Activated CD4-positive, alpha-beta T cell treated with anti-CD3 and anti-CD28 coated beads, Interleukin-2, amount 50 U/mL, for 1 hour (primary cell): ENCODE measurements at places on chromosomes 16 and 17.

DNA sequence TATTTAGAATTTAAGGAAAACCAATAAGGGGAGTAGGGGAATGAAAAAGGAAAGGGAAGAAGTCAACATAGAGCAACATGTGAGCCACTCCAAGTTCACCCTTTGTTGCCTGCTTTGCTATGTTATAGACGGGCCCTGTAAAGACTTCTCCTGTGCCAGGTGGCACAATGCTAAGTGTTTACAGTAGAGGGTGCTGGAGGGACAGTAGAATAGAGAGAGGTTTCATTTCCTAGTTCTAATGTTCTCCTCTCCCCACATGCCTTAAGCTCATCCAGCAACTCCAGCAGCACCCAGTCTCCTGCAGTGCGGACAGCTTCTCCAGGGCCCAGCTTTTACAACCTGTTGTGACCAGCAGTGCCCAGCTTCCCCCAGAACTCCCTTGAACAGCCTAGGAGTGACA is 468.0 kb downstream of the HS3ST3B1 start:
- no peak for DNase-seq

- no peak for DNase-seq
Measured at GRCh38 chr17:69574257-69575197, 160.0 kb downstream of the MAP2K6 start.

- peak; percentile 50 for DNase-seq
Measured at GRCh38 chr17:78315355-78316114, 44.3 kb downstream of the SOCS3 start.

DNA sequence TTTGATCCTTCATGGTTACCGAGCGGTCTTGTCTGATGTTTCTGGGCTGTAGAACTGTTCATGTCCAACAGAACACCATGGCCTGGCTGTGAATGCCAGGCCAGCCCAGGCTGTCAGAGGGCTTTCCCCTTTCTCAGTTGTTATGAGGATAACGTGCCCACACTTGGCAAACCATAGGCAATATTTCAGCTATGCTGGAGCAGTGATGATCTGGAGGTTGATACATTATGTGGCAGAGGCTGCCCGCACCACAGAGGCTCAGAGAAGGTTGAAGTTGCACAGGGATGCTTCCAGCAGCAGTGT is 92.9 kb downstream of the C16orf78 start:
- DNase-seq = no peak

GRCh38 chr16:11001611-11002010 is 57.2 kb downstream of the CLEC16A start:
- DNase-seq = no peak

GRCh38 chr17:73340093-73340596 is 28.3 kb upstream of the CDC42EP4 start:
- no peak for DNase-seq

DNA sequence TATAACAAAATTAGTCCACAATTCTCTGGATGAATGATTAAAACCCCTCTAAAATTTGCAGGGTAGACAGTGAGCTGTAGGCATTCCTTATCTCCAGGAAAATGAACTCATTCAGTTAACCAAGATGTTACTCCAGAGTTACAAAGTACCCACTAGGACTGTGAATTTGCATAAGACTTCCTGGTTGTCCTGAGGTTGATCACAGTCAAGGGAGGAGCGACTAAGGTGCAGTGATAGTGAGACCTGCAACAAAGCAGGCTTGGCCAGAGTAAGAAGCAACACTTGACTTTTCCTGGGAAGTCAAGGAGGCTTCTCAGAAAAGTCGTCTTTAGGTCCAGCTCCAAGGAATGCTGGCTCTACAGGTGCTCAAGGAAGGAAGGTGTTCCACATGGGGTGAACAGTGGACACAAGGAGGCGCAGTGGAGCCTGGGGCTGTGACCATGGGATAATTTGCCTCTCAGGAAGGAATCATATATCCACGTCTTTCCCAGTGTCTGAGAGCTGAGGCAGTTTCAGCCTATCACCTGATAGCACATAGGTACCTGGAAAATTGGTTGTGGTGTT is 821.1 kb upstream of the EEF2KMT start:
- DNase-seq = no peak

DNA sequence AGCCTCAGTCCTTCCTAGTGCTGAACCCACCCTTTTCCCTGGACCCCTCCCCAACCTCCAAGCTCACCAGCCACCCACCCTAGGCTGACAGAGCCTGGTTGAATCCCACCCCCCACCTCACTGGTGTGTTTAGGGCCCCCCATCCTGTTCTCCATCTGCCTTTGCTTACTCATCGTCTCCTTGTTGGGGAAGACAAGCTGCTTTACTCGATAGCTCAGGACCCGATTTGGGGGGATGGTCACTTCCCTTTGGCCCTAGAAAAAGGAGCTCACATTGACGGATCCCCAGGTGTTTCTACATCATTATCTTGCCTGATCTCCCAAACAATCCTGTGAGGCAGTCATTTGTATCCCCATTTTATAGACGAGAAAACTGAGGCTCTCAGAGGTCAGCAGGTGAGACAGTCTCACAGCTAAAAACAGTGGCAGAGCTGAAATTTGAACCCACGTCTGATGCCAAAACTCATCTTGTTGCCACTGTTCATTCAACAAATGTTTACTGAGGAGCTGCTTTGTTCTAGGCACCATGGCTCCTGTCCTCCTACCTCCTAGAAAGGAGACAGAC is 9.6 kb downstream of the GSDMB start:
- DNase-seq = no peak

GRCh38 chr16:69600202-69600601 is 34.4 kb downstream of the NFAT5 start:
- no peak for DNase-seq

- no peak for DNase-seq
Measured at GRCh38 chr16:12339686-12340085, 363.2 kb downstream of the SNX29 start.

DNA sequence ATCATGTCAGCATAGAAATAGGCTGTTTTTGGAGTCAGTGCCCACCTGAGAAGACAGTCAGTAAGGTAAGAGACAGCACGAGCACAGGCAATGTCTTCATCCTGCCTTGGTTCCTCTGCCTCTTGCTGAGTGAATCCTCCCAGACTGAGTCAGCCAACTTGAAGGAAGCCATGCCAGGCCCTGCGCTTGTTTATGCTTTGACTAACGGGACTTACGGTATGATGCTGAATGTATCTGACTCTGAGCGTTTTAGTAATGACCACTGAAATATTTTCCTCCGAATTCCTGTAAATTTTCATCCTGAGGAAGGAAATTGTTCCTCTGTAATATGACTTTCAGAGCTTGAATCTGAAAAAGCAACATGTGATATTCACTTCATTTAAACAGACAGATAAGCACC is 18.0 kb downstream of the C17orf67 start:
- no peak for DNase-seq

DNA sequence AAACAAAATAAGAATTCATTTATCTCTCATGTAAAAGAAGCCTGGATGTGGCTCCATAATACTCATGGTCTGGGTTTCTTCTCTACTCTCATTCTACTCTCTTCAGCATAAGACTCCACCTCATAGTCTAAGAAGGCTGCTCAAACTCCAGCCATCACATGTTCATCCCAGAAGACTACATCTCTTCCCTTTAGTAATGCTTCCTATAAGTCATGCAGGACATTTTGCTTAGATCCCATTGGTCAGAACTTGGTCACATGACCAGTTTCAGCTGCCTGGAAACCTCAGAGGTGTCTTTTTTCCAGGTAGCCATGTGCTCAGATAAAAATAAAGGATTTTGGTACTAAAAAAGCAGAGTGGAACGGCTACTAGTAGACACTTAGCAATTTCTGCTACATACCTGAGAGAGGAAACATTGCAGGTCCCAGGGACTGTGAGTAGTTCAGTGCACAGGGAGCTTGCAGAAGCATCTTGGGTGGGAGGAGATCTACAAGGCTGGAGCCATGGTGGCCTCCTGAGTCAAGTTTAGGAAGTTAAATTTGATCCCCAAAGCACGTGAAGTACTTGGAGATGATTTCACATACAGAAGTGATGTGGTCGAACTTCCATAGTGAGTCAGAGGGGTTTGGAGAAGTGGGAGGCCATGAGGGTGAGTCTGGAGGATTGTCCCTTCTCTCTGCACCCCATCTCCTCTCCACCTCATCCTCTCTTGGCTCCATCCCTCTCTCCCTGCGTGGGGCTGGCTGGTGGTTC is 110.2 kb downstream of the CCDC182 start:
- no peak for DNase-seq

DNA sequence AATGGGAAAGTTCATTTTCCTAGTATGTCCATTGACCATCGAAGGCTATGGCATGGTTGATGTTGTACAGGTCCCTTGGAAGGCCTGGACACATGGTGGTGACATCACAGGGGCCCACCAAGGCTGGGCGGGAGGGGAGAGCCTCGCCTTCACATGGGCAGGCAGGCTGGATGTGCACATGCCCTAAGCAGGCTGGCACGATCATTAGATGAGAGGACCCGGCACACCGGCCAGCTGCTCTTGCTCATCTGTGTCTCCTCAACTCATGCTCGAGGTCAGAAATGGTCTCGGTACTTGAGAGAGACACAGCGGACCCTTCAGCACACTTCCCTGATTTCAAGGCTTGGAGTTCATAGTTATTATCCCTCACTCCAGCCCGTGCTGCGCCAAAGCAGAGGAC is 416.9 kb upstream of the ZFHX3 start:
- DNase-seq = no peak

DNA sequence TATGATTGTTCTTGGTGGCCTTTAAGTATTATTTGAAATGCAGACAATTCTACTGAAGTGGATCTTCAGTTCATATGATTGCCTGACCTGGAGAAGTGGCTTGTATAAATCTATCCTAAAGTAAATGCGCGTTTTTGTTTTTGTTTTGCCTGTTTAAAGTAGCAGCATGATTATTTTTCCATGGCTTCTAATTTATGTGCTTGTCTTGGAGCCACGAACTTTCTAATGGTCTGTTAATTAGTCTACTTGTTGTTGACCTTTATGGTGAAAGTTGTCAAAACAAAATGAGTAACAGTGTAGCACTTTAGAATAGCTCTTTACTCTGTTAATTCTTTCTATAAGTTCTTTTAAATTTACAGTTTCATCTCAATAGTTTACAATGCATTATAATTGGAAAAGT is 1.7 kb downstream of the PRKAR1A start:
- DNase-seq = no peak

DNA sequence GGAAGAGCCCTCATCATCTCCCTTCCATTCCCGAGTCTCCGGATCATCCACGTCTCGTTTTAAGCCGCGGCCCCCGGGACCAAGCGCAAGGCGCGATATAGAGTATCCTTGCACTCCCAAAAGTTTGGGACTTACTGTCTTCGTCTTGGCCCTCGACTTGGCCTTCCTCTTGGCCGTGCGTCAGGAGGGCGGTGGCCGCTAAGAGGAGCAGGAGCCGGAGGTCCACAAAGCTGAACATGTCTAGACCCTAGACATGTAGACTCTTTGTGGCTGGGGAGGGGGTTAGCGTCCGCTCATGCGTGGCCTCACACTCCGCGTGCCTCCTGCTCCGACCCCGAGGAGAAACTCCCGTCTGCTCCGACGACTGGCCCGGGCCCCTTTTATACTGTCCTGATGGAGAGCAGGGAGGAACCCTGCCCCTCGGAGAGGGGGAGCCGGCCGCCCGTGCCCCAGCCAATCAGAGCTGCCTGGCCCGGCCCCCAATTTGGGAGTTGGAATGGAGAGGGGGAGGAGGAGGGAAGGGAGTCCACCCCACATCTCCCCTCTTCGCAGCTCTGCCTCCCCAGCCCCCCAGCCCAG is at the start of gene COL1A1:
COL1A1 (minus strand) TSS at position 356 of the 579 bp plus-strand sequence; CDS start at position 238, 118 bp downstream.
- no peak for DNase-seq

DNA sequence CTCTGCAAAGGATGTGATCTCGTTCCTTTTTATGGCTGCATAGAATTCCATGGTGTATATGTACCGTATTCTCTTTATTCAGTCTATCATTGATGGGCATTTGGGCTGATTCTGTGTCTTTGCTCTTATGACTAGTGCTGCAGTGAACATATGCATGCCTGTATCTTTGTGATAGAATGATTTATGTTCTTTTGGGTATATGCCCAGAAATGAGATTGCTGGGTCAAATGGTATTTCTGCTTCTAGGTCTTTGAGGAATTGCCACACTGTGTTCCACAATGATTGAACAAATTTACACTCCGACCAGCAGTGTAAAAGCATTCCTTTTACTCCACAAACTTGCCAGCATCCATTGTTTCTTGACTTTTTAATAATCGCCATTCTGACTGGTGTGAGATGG is 60.2 kb upstream of the ADORA2B start:
- DNase-seq = no peak

GRCh38 chr17:31313982-31314781 is at the start of gene EVI2B:
Gene EVI2B (minus strand): TSS chr17:31314054. CDS start chr17:31305609, 8,445 bp downstream.
- no peak for DNase-seq

- DNase-seq = no peak
Measured at GRCh38 chr16:72493716-72494415, 321.9 kb upstream of the PMFBP1 start.

GRCh38 chr17:43524945-43525575 is 21.1 kb downstream of the ETV4 start:
- no peak for DNase-seq

GRCh38 chr16:75043175-75043895 is 44.5 kb downstream of the ZNRF1 start:
- DNase-seq = no peak

- DNase-seq = no peak
Measured at GRCh38 chr17:44398692-44399691, 9.5 kb upstream of the ITGA2B start.

DNA sequence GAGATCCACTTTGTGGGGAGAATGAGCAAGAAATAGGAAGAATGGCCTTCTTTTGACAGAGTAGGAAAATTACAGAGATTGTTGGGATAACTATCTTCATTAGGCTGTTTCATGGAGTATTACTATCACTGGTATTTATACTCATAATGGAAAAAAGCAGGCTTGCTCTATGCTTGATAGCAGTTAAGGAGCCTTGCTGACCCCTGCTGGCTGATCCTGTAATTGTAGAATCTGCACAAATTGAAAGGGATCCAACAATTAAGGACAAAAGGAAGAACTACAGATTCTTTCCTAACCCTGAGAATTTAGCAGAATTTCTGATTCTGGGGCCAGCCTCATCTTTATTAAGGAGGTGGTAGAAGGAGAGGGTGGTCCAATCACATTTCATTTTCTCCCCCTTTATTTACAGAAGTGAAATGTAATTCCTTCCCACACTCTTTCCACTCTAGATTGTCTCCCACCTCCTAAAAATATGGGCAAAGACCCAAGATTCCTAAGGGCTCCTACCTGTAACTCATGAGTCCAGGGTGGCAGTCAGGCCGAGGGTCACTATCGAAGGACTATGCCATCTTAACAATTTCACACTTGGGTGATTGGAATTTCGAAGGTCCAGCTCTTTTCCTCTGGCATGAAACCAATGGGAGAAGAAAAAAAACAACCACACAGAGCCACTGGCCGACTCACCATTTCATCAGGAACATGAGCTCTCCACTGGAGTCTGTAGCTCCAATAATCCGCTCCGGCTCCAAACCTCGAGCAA is 26.3 kb downstream of the NFE2L1 start:
- peak; percentile 79 for DNase-seq
